ENCODE measurements at places on chromosomes 5 and 9. TPM values are rescaled to one million over a fixed set of nuclear protein-coding genes. Genes with fewer than 3 reads are reported as not detected.

DNA sequence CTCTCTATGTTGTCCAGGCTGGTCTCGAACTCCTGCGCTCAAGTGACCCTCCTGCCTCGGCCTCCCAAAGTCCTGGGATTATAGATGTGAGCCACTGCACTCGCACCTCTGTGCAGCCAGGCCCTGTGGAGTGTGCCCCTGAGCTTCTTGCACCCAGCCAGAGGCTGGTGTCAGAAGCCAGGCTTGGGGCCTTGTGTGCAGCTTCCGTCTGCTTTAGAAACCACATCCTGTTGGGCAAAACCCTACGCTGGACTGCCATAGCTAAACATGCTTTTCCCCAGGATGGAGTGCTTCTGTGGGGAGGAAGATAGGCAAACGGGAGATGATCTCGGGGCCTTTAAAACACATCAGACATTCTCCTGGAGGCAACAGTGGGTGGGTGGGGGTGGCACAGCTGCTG lies 40.1 kb downstream of the PRRT1B start:
- DNase-seq, result no peak

DNA sequence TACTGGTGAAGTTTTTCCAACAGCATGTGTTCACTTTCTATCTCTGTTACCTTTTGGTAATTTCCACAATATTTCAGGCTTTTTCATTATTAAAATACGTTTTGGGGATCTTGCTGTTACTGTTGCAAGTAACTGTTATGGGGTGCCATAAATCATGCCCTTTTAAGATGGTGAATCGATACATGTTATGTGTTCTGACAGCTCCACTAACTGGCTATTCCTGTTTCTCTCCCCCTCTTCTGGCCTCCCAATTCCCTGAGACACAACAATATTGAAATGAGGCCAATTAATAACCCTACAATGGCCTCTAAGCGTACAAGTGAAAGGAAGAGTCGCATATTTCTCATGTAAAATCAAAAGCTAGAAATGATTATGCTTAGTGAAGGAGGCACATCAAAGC lies 13.1 kb upstream of the MSH3 start:
- no peak for DNase-seq

DNA sequence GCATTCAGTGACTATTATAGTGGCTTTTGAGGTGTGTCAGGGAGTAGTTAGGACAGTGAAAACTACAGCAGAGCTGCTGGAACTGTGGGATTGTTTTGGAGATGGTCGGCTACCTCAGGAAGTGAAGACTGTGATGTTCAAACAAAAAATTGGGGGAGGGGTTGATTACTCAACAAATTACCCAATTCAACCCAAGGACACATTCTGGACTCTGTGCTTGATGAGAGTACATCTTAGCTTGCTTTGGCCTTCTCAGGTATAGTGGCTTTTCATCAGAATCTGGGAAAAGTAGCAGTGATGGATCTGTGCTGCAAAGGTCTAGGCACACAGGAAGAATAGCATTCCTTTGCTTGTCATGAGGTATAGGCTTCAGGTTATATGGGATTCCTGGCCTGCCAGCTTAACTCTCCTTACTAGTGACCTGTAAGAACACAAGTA lies 47.0 kb downstream of the SLC44A1 start:
- DNase-seq, result no peak

Gene GFRA3
- total RNA-seq, result not detected

DNA sequence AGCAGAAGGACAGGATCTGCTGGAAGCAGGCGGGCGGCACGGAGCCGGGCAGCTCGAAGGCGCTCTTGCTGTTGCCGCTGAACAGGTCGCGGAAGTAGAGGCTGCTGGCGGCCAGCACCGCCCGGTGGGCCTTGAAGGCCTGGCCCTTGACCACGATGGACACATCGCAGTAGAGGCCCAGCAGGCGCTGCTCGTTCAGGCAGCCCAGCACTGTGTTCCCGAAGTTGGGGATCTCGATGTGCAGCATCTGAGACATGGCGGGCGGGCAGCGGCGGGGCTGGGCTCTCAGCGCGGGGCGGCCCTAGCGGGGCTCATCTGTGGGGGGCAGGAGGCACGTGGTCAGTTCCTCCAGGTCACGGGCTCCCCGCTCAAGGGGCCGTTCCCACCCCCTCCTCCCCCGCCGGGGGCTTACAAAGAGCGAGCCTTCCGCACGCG lies 44.8 kb downstream of the NACC2 start:
- DNase-seq, result no peak

GRCh38 chr5:117165068-117165467 lies 590.4 kb upstream of the SEMA6A start:
- DNase-seq, result no peak

- no peak for DNase-seq
Observed at GRCh38 chr5:77563475-77563874, 71.4 kb upstream of the WDR41 start.
